ENCODE measurements at places on chromosomes 3 and 15. TPM values are rescaled to one million over a fixed set of nuclear protein-coding genes. Genes with fewer than 3 reads are reported as not detected.

DNA sequence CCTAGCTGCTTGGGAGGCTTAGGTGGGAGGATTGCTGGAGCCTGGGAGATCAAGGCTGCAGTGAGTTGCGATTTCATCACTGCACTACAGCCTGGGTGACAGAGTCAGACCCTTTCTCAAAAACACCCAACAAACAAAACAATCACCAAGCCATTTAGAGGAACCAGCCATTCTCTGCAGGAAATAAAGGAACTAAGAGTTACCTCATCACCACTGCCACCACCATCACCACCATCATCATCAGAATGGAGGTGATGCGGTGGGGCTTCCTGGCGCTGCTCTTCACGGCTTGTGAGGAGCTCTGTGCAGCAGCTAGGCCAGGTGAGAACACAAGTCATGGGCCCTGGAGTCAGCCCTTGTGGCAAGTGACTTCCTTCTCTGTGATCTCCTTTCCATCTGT, 37.7 kb upstream of the KLHL25 start:
- no peak for DNase-seq

DNA sequence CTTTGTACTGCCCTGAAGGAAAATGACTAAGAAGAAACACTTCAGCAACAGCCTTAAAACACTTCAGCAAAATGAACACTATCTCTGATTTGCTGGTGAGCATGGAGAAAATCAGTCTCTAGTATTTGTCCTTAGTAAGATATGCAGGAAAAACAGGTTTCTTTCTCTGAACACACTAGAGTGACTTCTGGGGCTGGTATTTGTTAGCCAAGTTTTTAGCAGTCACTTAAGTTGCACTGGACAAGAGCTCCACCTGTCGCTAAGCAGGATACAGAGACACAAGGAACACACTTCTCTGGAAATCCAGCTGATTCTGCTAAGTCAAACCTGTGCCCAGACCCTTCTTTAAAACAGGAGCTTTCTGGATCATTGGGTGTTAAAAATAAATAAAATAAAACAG, 65.3 kb downstream of the CHAC1 start:
- peak; percentile 64 for DNase-seq

DNA sequence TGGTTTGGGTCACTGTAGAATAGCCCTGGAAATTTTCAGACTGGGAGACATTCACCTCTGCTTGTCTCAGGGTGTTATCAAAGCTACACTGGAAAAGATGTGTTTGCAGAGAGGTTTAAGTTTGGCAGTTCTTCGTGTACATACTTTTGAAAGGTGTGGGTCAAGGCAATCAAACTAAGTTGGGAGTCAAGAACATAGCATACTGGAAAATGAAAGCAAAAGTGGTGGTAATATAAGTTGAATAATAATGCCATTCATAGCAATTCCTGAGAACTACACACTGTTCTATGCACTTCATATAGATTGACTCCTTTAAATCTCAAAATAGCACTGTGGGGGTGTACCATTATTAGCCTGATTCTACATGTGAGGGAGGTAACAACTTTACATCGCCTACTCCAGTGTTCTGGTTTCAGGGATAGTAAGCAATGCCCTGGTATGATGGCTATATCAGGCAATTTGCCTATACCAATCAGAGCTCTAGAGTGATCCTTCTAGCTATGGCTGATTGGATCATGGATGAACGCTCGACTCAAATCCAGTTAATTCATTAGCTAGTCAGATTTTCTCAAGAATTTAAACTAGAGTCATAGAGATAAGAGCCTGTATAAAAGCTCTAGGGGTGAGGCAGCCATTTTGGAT, 44.6 kb upstream of the RASGRP1 start:
- no peak for DNase-seq

ROPN1B gene
- not detected for total RNA-seq

- DNase-seq: no peak
Measured at GRCh38 chr15:76252249-76252648, 59.0 kb downstream of the ETFA start.

GRCh38 chr15:101675796-101676582, 23.8 kb upstream of the TM2D3 start:
- peak; percentile 76 for DNase-seq
